ENCODE measurements at places on chromosomes 3 and 15. TPM values are rescaled to one million over a fixed set of nuclear protein-coding genes. Genes with fewer than 3 reads are reported as not detected.

SLC2A2 gene
- total RNA-seq = not detected

RETNLB gene
- not detected for total RNA-seq

STXBP5L gene
- 46.9 TPM for total RNA-seq

WDR49 gene
- 48.5 TPM for total RNA-seq

NCEH1 gene
- 5.1 TPM for total RNA-seq

RBP2 gene
- not detected for total RNA-seq

PLSCR5 gene
- total RNA-seq = not detected

ANKRD63 gene
- total RNA-seq = 0.27 TPM

MITF gene
- 2.0 TPM for total RNA-seq

UROC1 gene
- 0.27 TPM for total RNA-seq

EHHADH gene
- 1.5 TPM for total RNA-seq

KLHL40 gene
- total RNA-seq = 0.09 TPM

IL17RB gene
- total RNA-seq = 14.2 TPM

CCR3 gene
- total RNA-seq = not detected

ACAN gene
- 0.45 TPM for total RNA-seq

TRIM71 gene
- 6.1 TPM for total RNA-seq

LRTM1 gene
- not detected for total RNA-seq

CCDC33 gene
- total RNA-seq = 0.27 TPM

ADCY5 gene
- 23.5 TPM for total RNA-seq

LOXL1 gene
- total RNA-seq = 5.5 TPM

CELF6 gene
- total RNA-seq = 7.3 TPM

SNURF gene
- 100 TPM for total RNA-seq

SNRPN gene
- 236 TPM for total RNA-seq

DPPA2 gene
- not detected for total RNA-seq

GOLGA8J gene
- 0.36 TPM for total RNA-seq

ACP3 gene
- 0.91 TPM for total RNA-seq

LMOD3 gene
- not detected for total RNA-seq

DOCK3 gene
- 30.4 TPM for total RNA-seq

PAK2 gene
- total RNA-seq = 38.3 TPM

CACNA1D gene
- 27.9 TPM for total RNA-seq
